ENCODE measurements at places on chromosomes 16 and 17.

GRCh38 chr17:41308251-41308917 is 725 bp downstream of the KRTAP16-1 start:
- peak; percentile 81 for DNase-seq

GRCh38 chr17:33779234-33779591 is 475.9 kb upstream of the CCL2 start:
- peak; percentile 59 for DNase-seq

GRCh38 chr17:17422217-17422610 is 54.6 kb upstream of the MED9 start:
- no peak for DNase-seq

DNA sequence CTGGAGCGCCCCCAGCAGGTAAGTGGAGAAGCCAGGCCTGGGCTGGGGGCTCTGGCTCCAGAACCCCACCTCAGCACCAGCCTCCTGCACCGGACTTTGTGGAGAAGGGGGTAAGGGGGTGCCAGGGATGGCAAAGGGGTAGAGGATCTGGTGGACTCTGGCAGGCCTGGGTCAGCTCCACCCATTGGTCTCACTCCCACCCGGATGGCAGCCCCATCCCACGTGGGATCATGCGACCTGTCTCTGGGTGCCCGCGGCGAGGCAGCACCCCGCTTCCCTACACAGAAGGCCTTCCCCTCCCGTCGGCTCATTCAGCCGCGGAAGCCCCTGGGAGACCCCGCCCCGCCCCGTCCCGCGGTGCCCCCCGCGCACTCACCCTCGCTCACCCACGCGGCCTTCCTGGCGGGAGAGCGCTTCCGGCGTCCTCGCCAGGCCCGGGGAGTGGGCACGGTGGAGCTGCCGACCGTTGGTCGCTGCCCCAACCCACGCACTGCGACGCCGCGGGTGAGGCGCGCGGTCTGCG is 498 bp upstream of the PLEKHG4 start:
- peak; percentile 72 for DNase-seq

- no peak for DNase-seq
Observed at GRCh38 chr17:34384271-34384670, 21.2 kb upstream of the CCL1 start.

DNA sequence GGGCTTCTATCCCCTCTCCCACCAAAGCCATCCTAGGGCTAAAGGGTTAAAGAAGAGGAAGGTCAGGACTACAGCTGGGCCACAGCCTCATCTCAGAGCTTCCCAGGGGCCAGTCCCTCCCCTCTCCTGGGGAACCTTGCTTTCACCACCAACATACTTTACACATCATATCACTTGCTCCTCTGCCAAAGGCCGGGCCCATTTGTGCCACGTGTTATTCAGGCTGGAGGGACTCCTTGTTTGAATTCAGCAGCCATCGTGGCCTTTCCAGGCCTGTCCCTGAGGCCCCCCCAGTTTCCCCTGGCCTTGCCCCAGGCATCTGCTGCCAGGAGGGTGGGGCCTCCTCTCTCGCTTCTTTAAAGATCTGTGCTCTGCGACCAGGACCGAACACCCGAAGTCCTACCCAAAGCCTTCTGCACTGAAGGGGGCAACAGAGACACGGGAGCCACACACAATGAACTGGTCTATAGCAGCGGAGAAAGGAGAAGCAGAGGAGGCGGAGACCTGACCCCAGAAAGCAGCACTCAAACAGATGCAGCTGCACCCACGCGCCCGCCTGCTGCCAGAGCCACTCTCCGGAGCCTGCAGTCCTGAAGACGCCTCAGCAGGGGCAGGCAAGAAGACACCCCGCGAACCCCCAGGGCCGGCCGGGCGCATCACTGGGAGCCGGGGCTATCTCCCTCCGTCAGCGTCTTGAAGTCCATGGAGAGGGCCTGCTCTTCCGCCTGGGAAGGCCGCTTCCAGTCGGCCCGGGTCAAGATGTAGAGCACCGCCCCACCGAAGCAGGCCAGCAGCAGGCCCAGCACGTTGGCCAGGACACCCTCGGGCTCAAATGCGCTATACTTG is 12.1 kb downstream of the CYB561 start:
- no peak for DNase-seq

- peak; percentile 67 for DNase-seq
Observed at GRCh38 chr16:11506741-11507305, 79.9 kb downstream of the LITAF start.

- DNase-seq, result no peak
Observed at GRCh38 chr17:56171186-56171959, 18.1 kb downstream of the ANKFN1 start.

DNA sequence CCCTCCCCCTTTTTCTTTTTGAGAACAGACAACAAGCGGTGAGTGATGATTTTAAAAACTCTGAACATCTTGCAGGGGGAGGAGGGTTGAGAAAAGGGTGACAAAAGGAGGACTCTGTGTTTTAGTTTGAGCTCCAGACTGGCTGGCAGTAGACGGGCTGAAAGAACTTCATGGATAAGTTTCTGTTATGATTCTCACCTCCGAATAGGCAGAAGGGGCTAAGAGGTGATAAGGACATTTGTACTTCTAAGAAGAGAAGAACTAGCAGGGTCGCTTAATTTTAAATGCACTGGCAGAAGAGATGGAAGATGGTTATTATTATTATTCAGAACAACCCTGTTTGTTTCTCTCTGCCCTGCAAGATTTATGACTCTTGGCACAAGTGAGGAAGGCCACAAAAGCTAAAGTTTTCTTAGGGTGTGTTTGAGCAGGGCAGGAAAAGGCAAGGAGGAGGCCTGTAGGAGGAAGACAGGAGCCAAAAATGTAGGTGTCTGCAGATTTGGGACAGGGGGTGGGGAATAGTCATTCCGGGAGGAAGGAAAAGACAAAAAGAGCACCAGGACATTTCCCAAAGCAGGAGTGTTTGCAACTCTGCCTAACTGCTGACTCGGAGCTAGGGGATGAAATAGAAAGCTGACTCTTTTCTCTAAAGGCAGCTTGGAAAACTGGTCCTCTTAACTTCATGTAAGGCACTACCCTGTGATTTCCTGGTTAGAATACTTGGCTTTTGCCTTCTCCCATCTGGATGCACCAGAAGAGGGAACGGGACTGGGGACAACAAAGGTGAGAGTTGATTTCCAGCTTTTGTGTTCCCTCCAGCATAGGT is 11.9 kb upstream of the HOXB2 start:
- no peak for DNase-seq

DNA sequence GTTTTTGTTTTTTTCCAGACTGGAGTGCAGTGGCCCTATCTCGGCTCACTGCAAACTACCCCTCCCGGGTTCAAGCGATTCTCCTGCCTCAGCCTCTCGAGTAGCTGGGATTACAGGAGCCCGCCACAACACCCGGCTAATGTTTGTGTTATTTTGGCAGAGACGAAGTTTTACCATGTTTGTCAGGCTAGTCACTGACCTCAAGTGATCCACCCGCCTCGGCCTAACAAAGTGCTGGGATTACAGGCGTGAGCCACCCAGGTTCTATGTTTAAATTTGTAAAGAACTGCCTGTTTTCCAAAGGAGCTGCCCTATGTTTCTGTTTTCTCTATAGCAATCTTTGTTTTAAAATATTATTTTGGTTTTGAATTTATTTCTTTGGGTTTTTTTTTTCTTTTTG is 13.8 kb upstream of the C16orf87 start:
- no peak for DNase-seq

DNA sequence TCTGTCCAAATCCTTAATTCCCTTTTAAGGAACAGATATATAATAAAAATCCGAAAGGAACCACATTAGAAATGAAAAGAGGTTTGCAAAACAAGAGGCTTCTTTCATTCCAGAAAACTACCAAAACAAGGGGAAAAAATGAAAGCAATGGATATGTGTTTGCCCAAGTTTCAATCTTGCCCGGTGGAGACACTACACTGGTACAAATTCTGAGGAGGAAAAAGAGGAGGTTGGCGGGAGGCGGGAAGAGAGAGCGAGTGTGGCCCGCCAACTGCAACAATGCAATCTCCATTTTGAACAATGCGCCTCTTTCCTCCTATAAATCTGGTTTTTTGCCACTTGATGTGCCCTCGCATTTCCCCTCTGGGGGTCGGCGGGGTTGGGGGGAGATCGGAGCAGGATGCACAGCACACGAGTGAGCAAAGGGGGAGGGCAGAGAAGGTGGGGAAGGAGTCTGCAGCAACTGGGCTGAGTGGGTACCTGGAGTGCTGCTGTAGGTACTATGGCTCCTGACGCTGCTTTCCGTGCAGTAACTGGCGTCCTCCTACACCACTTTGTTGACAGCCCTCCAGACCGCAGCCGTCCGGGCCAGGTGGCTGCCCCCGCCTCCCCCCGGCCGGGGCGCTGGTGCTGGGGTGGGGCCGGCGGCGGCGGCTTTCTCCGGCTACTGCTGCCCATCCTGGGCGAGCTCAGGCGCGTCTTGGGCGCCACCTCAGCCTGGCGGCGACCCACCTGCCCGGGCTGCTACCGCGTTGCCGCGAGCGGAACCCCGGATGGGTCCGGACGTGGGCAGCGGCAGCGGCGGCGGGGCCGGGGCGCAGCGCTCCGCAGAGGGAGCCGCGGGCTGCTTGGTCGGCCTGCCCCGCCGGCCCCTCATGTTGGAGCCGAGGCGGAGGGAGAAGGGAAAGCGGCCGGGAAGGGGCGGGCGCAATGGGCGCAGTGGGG is 93.8 kb upstream of the PLEKHM1 start:
- DNase-seq, result peak; percentile 89

DNA sequence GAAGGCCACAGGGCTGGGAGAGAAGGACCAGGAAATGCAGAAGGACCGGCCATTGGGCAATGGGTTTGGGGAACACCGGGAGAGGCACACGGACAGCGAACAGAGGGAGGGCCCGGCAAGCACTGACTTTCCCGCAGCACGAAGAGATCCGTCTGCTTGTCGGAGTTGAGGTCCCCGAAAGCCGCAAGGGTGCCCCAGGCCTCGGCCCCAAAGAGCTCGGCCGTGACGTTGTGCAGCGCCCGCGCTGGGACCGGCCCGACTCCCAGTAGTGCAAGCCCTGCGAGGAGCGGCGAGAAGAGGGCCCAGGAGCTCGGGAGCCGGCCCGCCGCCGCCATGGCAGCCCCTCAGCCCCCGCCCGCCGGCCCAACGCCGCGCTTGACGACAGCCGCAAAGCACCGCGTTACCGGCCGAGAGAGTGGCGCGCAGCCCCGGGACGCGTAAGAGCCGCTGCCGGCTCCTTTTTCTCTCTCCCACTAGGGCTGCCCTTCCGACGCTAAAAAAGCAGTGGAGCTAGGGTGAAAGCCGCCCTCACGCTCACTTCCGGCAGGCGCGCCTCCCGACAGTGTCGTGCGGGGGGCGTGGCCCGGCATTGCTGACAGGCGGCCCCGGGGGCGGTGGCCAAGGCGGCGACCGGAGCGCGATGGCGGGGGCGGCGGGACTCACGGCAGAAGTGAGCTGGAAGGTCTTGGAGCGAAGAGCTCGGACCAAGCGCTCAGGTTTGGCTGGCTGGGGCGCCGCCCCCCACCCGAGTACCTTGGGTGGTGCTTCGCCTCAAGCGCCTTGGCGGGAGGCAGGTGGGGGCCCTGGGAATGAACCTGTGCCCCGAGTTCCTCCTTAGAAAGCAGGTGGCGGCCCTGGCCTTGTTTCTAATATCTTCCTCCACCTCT is at the start of the genes ITFG1 and PHKB:
Gene ITFG1, minus strand, starts transcription at position 353 of the 887 bp plus-strand sequence. Its CDS starts 18 bp downstream, at position 335.
Gene PHKB, plus strand, starts transcription at position 621 of the 887 bp plus-strand sequence. Its CDS starts 20 bp downstream, at position 641.
- peak; percentile 91 for DNase-seq

DNA sequence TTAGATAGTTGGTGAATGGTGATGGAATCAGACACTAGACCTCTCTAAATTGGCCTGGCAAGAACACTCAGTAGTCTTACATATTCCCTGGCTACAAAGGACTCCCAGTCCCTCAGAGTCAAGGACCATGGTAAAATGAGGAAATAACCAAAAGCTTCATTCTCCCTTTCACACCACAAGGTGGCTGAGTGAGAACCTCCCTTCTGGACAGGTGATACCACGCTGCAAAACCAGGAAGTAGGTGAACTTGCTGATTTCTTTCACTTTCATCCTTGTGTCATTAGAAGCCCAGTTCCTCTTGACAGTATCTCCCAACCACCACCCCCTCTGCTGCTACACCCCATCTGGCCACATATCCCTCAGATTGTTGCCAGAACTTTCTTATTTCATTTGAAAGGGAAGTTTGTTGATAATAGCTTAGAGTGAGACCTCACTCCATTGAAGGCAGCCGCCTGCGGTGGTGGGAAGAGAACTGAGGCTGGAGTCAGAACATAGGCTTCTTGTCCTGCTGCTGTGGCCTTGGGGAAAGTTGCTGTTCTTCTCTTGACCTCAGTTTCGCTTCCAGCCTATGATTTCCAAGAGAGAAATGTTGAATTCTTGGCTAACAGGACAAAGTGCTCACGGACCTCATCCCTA is 290.6 kb upstream of the CCL2 start:
- DNase-seq, result peak; percentile 79

DNA sequence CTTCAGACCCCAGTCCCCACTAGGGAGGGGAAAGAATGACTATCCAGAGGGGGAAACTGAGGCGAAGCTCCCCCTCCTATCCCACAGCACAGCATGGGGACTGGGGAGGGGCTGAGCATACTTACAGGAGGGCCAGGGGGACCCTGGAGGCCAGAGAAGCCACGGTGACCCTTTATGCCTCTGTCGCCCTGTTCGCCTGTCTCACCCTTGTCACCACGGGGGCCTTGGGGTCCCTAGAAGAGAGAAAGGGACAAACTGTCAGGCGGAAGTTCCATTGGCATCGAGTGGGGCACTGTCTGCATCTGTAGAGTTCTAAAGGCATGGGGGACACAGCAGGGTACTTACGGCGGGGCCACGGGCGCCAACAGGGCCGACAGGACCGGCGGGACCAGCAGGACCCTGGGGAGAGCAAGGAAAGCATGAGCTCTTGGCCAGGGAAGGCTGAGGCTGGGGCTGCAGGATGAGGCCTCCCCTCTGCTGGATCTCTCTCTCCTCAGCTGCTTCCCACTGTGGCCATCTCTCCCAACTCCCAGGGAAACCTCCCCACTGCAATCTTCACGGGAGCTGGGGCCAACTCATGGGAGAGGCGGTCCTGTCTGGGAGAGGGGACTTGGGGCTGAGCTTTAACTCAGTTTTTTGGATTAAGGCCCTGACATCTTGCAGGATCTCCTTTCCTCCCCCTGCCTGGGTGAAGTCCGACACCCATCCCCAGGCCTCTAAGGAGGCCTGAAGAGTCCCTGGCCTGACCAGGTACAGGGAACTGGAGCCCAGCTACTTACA is 13.5 kb downstream of the COL1A1 start:
- no peak for DNase-seq

GRCh38 chr17:58344791-58345157 is 7.2 kb downstream of the SUPT4H1 start:
- DNase-seq, result no peak

DNA sequence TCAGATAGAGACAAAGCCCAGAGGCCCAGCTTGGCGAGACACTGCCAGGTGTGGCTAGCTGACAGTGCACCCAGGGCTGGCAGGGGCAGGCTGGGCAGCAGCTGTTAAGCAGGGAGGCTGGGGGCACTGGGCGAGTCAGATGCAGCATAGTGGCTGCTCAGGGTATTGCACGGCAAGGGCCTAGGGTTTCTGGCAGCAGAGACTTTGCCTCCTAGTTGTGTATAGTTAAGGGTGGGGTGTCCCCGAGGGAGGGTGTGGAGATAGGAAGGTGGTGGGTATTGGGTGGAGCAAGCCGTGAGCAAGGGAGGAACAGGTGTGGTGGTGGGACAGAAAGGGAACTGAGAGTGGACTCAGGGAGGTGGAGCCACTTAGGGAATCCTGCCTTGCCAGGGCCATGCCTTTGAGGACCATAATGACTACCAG is 66.0 kb downstream of the SMPD3 start:
- peak; percentile 73 for DNase-seq

Measured in germinal center (tissue), 1 donor.